Ascending aorta (tissue), 2 donors: ENCODE measurements at places on chromosomes 13 and 19.

DNA sequence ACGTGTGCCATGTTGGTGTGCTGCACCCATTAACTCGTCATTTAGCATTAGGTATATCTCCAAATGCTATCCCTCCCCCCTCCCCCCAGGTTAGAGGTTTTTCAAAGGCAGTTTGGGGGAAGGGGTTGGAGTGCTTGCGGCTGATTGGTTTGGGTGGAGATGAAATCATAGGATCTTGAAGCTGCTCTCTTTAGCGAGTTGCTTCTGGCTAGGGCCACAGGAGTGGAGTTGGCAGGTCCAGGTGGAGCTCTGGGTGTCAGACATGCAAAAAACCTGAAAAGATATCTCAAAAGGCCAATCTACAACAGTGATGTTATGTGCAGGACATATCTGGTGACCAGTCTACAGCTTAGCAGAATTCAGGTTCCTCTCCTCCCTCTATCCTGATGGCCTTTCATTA is 32.6 kb upstream of the CXCL17 start:
- no peak overlapping the region for H3K4me3 ChIP-seq
- no peaks in the 10 kb centered on the region for H3K4me1 ChIP-seq
- no peaks in the 10 kb centered on the region for H3K36me3 ChIP-seq
- no peaks in the 10 kb centered on the region for H3K27me3 ChIP-seq
- DNase-seq: no peak

GRCh38 chr19:21564406-21564805 is 59.0 kb downstream of the ZNF429 start:
- H3K4me3 ChIP-seq: no peak overlapping the region
- peaks cover 6% of the 10 kb centered on the region for H3K36me3 ChIP-seq
- no peaks in the 10 kb centered on the region for H3K4me1 ChIP-seq

DNA sequence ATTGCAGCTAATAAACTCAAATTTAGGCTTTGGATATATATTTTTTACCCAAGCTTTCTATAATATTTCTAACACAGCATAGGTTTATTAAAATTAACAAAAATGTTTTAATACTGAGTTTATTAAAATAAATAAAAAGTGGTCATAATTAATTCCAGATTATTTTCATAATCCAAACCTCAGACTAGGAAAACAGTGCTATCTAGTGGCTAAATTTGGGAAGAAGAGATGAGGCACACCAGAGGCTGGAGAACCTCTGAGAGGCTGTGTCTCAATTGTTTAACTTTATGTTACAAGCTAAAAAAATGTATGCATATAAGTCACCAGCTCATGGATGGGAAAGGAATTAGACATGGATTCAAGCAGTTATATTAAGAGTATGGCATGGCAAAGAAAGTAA is 392.5 kb downstream of the DIAPH3 start:
- H3K27ac ChIP-seq: no peak overlapping the region
- H3K27me3 ChIP-seq: no peaks in the 10 kb centered on the region
- no peaks in the 10 kb centered on the region for H3K36me3 ChIP-seq
- DNase-seq: no peak

DNA sequence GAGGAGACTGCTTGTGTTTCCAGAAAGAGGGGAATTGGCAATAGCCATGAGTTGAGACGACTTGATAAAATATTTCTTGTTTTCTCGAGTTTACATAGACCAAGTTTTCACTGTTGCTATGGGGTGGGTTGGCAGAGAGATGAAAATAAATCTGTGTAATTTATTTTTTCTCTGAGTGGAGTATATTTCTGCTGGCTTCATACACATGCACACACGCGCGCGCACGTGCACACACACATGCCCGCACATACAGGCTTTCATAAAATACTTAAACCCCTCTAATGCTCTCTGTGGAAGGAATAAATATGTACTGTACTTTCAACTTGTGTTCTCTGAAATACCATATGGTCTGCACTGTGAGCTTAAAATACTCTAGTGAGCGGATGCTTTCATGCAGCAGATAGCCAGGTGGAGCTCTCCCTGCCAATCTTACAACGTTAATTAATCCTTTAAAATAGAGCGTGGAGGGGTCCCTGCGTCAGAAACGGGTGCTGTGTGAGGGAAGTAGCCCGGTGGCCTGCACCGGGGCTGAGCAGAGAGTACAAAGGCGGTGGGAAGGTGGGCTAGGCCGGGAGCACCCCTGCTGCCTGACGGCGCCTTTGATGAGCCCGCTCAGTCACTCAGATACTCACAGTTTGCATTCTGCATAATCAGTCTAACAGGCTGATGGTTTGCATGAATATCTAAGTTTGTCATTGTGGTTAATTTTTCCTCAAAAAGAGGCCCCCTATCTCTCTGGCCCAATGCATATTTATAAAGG is 44.1 kb downstream of the CCNE1 start:
- no peak overlapping the region for H3K27ac ChIP-seq
- H3K27me3 ChIP-seq: no peaks in the 10 kb centered on the region
- no peaks in the 10 kb centered on the region for H3K36me3 ChIP-seq
- no peaks in the 10 kb centered on the region for H3K4me1 ChIP-seq

DNA sequence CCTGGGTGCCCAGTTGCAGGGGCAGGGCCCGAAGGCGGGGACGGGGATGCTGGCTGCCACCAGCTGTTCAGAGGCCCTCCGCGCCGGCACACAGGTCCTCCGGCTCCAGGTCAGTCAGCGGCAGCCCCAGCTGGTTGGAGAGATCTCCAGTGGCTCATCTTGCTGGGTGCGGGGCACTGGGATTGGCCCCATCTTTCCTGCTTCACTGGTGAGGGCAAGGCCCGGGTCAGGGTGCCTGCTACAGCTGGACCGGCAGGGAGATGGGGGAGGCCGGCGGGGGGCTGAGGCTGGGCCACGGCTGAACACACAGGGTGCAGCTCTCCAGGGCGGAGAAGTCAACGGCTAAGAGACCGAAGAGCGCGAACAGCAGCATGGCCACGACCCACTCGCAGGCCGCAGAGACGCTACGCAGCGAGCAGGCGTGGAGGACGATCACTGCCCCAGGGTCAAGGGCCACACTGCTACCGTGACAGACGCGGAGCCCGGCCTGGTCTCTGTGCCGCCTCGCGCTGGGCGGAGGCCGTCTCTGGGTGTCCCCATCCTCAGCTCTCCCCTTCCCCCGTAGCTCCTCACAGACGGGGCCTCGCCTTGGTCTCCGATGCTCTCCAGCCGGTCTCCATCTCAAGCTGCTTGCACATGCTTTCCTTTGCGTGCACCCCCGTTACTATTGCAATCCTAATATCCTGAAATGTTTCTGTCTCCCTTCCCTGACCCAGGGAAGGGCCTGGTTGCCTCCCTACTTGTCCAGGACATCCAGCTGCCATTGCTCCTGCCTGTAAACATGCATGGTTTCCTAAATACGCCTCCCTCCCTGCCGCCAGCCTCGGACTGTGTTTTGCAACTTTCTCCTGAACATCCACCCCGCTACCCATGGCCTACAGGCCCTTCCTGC is 12.3 kb downstream of the TMEM150B start:
- no peak overlapping the region for H3K4me3 ChIP-seq
- H3K27me3 ChIP-seq: no peaks in the 10 kb centered on the region
- H3K36me3 ChIP-seq: peaks cover 14% of the 10 kb centered on the region
- H3K27ac ChIP-seq: no peak overlapping the region

GRCh38 chr19:38815059-38816001 is 2.6 kb upstream of the LGALS4 start:
- peaks cover 30% of the 10 kb centered on the region for H3K36me3 ChIP-seq
- H3K27me3 ChIP-seq: no peaks in the 10 kb centered on the region

GRCh38 chr13:104422668-104423067 is 1356.5 kb upstream of the SLC10A2 start:
- DNase-seq: no peak
- no peaks in the 10 kb centered on the region for H3K4me1 ChIP-seq
- H3K27ac ChIP-seq: no peak overlapping the region
- no peak overlapping the region for H3K4me3 ChIP-seq
- H3K27me3 ChIP-seq: no peaks in the 10 kb centered on the region

- H3K27me3 ChIP-seq: no peaks in the 10 kb centered on the region
- H3K4me1 ChIP-seq: no peaks in the 10 kb centered on the region
- no peak overlapping the region for H3K4me3 ChIP-seq
- DNase-seq: no peak
- peaks cover 7% of the 10 kb centered on the region for H3K36me3 ChIP-seq
- no peak overlapping the region for H3K27ac ChIP-seq
Measured at GRCh38 chr13:99528547-99528946, 27.3 kb downstream of the TM9SF2 start.

- DNase-seq: no peak
- H3K27ac ChIP-seq: peak overlapping the region; percentile 72
- peaks cover 19% of the 10 kb centered on the region for H3K4me1 ChIP-seq
- H3K4me3 ChIP-seq: no peak overlapping the region
- H3K36me3 ChIP-seq: peaks cover 10% of the 10 kb centered on the region
Measured at GRCh38 chr19:2239173-2239572, 2.5 kb downstream of the SF3A2 start.

DNA sequence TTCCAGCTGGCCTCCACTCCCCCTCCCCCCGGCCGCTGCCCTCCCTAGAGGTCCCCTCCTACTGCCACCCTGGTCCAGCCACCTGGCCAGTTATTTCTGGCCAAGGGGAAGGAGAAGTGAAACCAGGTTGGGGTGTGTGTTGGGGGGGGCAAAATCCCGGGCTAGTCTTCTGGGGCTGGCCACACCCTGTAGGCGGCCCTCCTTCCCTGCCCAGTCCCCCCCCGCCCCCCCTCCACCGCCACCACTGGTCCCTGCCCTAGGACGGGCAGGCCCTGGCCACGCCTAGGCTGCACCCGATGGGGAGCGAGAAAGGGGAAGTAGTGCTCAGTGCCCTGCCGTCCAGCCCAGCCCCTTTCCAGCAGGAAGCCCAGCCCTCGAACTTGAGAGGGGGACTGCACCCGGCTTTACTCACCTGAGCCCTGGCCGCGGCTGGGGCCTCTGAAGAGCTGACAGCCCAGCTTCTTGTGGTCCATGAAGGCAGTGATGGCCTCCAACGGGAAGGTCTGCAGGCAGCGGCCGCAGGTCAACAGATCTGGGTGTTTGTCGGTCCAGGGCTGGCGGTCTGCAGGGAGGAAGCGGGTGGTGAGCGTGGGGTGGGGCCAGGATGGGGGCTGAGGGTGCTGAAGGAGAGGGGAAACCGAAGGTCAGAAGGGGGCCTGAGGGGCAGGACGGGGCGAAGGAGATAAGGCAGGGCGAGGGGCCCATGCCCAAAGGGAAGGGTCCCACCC is 813 bp downstream of the ZNF296 start:
- H3K27ac ChIP-seq: peak overlapping the region; percentile 27
- peak overlapping the region; percentile 62 for H3K4me3 ChIP-seq
- H3K4me1 ChIP-seq: peaks cover 7% of the 10 kb centered on the region
- peak; percentile 77 for DNase-seq

GRCh38 chr13:19794631-19795030 is 11.9 kb upstream of the PSPC1 start:
- H3K36me3 ChIP-seq: no peaks in the 10 kb centered on the region
- H3K27ac ChIP-seq: no peak overlapping the region
- no peak for DNase-seq
- no peaks in the 10 kb centered on the region for H3K27me3 ChIP-seq
- H3K4me3 ChIP-seq: no peak overlapping the region

DNA sequence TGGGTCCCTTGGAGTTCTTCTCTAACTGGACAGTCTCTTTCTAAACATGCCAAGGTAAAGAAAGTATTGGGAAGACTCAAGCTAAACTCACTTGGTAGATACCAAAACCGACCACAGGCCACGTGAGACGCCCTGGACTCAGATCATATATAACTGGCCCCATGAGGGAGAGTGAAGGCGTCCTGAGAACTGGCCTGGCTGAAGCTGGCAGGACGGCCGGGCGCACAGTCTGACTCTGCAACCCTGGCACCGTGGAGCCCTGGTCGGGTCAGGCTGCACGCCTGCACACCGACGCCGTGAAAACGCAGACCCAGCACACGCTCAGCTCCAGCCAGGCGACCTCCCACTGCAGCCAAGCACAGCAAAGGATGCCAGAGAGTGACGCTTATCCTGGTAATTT is 122.5 kb upstream of the SPACA7 start:
- no peaks in the 10 kb centered on the region for H3K27me3 ChIP-seq
- no peaks in the 10 kb centered on the region for H3K4me1 ChIP-seq
- H3K36me3 ChIP-seq: no peaks in the 10 kb centered on the region
- DNase-seq: no peak
- H3K4me3 ChIP-seq: no peak overlapping the region
- H3K27ac ChIP-seq: no peak overlapping the region

DNA sequence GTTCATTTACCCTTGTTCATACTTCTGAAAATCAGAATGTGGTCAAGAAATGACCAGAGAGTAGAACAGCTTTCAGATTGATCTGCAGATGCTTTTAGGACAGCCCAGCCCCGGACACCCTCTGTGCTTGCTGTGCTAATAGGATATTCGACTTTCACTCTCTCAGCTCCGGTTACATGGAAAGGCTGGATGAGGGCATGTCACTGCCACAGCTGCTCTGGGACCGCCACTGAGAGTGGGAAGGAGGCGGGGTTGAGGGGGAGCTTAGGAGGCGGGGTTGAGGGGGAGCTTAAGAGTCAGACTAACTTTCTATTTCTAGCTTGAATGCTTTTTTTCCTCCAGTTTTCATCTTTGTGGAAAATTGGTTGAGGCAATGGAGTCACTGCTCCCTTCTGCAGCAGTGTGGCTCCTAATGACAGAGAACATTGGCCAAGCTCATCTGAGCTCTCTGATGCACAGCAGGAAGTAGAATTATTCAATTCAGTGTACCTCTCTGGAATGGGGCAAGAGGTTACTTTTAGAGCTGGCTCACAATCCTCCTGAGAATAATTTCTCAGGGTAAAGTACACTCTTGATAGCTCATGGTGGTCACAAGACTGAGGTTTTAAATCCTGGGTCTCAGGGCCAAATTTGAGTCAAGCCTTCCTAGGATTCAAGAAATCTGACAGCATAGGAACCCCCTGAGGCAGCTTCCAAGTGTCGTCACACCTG is 74.6 kb upstream of the NPAS1 start:
- H3K4me1 ChIP-seq: peaks cover 43% of the 10 kb centered on the region
- H3K36me3 ChIP-seq: no peaks in the 10 kb centered on the region
- H3K4me3 ChIP-seq: peak overlapping the region; percentile 37
- H3K27me3 ChIP-seq: no peaks in the 10 kb centered on the region

DNA sequence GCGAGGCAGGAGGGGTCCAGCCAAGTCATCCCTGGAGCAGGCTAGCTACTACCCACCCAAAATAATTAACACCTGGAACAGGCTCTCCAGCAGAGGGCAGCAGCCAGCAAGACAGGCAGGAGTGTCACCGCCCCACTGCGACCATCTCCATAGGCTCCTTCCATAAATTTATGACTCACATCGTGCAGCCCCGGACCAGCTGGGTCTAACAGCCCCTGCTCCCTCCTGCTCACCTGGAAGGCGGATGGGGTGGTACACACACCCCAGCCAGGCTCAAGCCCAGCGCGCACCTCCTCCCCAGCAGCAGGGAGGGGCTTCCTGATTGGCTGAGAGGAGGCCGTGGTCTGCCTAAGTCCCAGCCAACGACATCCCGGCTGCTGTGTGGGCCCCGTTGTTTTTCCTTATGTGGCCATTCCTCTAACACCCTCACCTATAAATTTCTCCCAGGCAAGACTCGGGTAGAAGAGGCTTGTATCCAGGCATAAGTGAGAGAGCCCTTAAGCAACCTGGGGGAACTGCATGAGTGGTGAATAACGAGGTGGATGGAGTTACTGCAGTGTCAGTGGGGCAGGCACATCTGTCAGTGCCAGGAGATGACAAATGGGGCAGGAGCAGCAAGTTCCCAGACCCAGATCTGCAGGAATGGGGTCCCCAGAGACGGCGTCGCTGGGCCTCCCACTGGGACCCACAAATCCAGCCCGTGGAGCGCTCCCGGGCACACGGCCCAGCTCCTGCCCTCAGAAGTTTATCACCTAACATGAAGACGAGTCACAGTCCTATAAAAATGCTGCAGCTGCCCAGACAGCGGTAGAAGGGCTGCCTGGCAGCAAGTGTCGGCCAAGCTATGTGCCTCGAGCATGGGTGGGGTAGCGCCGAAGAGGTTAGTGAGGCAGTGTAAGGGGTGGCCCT is 43.1 kb downstream of the CEBPG start:
- H3K4me1 ChIP-seq: no peaks in the 10 kb centered on the region
- H3K27me3 ChIP-seq: no peaks in the 10 kb centered on the region
- no peak for DNase-seq
- peak overlapping the region; percentile 28 for H3K4me3 ChIP-seq
- H3K36me3 ChIP-seq: peaks cover 3% of the 10 kb centered on the region
